Amniotic stem cell (primary cell): ENCODE measurements at places on chromosomes 16 and 17.

GRCh38 chr17:5097101-5097834 lies 14.4 kb downstream of the ZNF232 start:
- DNase-seq, result no peak

DNA sequence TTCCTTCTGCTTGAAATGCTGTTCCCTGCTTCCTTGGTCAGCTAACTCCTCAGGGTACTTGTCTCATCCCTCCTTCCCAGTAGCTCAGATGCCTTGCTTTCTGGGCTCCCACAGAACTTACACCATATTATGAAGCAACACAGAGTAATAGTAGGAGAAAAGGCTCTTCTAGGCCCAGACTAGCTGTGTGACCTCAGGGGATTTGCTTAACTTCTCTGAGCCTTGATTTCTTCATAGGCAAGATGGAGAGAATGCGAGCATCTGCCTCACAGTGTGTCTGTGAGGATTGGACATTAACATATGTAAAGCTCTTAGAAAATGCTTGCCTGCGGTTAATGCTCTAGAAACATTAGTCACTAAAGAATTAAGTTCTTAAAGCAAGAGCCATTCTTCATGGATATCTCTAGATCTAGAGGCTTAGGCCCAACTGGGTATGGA lies 22.3 kb upstream of the PECAM1 start:
- no peak for DNase-seq

- DNase-seq, result no peak
Measured at GRCh38 chr16:2827831-2828520, 2.1 kb upstream of the ZG16B start.

GRCh38 chr16:47728205-47728604 lies 267.1 kb downstream of the PHKB start:
- no peak for DNase-seq

DNA sequence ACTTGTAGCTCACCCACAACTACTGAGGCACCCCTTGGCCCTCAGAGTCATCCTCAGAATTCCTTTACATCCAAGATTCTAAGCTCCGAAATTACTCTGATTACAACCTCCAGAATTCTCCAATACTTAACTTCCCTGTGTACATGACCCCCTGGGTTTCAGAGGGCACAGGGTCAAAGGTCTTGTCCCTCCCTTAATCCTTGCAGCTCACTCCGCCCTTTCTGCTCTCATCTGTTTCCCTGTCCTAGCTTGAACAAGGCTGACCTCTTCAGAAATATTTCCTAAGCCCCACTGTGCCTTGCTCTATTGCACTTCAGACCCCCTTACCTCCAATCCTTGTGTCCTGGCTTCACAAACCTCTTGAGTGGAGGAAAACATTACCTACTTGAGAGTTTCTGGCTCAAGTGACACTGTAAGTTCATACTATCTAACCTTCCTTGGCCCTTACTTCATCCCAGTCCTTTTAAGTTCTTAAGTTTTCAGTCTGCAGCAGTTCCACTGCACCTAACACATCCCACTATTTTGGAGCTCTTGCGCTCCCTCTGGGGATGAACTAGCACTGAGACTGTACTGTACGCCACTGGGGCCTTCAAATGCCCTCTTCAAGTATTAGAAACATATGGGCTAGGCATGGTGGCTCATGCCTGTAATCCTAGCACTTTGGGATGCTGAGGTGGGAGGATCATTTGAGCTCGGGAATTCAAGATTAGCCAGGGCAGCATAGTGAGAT lies 6.2 kb downstream of the N4BP1 start:
- DNase-seq, result no peak

GRCh38 chr17:74527081-74527480 lies 4.2 kb downstream of the CD300LB start:
- no peak for DNase-seq
